ENCODE measurements at places on chromosomes 5 and 9. TPM values are rescaled to one million over a fixed set of nuclear protein-coding genes. Genes with fewer than 3 reads are reported as not detected.

FOXD4L3 gene
- not detected for total RNA-seq

ZNF354C gene
- 4.7 TPM for total RNA-seq

FAM221B gene
- total RNA-seq = not detected

PFN3 gene
- not detected for total RNA-seq

PCDHB16 gene
- total RNA-seq = 1.3 TPM

IL33 gene
- 12.1 TPM for total RNA-seq

MSMP gene
- total RNA-seq = not detected

PCDHAC2 gene
- total RNA-seq = 1.5 TPM

CARD6 gene
- 5.5 TPM for total RNA-seq

CCDC171 gene
- total RNA-seq = 2.2 TPM

EGFL7 gene
- 101 TPM for total RNA-seq

GRCh38 chr5:154498591-154498990 lies 20.6 kb upstream of the HAND1 start:
- DNase-seq = no peak

- no peak for DNase-seq
These were observed 16.1 kb downstream of the PAIP1 start for GRCh38 chr5:43540746-43541145.

DNA sequence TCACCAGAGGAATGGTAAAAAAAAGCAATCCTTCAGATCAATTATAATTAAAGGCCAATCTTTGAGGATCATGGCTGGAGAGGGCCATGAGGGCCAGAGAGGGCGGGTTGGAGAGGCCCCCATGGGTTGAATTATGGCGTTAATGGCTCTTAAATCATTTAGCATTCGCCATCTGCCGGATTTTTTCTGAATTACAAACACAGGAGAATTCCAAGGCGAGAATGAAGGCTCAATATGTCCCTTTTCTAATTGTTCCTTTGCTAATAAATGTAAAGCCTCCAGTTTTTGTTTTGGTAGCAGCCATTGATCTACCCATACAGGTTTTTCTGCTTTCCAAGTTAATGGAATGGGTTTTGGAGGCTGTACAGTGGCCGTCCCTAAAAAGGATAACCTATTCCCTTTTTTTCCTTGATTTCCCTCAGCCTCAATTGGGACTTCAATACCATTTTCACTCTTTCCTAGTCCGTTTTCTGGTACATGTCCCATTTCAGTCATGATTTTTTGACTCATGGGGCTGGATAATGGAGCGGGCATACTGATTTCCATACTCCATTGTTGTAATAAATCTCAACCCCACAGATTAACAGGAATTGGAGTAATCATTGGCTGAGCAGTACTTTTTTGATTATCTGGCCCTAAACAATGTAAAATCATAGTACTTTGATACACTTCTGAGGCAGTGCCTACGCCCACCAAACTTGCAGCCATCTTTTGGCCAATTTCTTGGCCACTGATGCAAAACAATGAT lies 6.7 kb upstream of the TMEM141 start:
- DNase-seq = no peak

DNA sequence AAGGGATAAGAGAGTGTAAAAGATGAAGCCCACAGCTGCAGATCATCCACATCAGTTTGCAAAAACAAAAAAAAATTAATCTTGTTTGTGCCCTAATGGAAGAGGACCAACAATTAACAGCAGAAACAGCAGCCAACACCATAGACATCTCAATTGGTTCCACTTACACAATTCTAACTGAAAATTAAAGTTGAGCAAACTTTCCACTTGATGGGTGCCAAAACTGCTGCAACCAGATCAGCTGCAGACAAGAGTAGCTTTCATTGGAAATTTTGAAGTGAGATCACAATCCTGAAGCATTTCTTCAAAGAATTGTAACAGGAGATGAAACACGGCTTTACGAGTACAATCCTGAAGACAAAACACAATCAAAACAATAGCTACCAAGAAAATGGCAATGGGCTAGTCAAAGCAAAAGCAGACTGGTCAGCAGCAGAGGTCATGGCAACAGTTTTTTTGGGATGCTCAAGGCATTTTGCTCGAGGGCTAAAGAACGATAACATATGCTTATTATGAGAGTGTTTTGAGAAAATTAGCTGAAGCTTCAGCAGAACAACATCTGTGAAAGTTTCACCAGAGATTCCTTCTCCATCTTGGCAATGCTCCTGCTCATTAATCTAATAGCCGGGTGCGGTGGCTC lies 4.1 kb upstream of the RBM27 start:
- DNase-seq = no peak

GRCh38 chr5:133723126-133723525 lies 110.8 kb upstream of the FSTL4 start:
- DNase-seq = no peak

DNA sequence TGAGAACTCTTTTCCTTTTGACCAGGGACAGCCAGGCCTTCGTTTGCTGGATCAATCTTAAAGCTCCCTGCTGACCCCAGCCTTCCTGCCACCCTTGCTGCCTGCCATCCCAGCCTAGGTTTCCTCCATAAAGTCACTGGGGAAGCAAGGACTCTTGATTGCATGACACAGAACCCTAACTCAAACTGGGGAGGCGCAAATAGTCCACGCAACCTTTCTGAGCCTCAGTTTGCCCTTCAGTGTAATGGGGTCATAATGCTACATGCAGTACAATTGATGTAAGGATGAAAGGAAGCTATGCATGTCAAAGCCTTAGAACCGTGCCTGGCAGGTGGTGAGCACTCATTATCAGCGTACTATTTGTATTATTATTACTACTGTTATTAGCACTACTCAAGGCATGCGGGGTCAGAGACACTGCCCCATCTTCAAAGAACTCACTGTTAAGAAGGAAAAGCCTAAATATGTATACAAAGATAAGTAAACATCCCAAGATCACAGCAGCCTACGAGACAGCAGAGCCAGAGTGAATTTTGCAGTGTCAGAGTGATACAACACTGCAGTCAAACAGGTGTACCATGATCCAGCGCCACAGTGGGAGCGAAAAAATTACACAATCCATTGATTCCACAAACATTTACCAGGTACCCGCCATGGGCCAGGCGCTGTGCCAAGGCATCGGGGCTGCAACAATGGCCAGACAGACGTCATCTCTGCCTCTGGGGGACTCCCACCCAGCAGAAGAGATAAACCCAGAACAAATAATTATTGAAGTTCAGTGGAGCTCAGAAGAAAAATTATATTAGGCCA lies 16.9 kb upstream of the CPLX2 start:
- DNase-seq = no peak

DNA sequence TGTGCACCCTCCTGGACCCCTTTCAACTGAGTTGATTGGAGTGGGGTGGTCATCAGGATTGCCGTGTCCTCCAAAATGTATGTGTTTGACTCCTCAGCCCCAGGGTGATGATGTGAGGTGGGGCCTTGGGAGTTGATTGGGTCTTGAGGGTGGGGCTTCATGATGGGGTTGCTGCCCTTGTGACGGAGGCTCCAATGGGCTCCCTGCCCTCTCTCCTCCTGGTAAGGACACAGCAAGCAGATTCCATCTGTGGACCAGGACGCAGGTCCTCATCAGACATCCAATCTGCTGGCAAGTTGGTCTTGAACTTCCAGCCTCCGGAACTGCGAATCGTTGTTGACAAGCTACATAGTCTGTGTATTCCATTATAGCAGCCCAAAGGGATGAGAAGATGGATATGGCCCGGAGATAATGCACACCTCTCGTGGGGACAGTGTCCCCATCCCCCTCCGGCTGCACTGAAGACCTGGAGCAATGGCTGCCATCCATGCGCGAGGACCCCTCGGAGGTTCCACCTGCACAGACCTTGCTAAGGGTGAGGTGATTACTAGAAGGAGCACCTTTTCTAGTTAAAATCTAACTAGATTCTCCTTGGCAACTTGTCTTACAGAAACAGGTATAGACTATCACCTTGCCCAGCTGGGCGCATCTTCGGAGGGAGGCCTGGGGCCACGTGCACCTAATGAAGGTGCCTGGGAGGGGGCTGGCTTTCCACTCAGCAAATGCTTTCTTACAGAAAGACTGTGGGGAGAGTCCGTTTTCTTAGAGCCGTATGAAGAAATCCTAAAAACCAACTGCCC lies 75.7 kb upstream of the IRX4 start:
- DNase-seq = no peak

DNA sequence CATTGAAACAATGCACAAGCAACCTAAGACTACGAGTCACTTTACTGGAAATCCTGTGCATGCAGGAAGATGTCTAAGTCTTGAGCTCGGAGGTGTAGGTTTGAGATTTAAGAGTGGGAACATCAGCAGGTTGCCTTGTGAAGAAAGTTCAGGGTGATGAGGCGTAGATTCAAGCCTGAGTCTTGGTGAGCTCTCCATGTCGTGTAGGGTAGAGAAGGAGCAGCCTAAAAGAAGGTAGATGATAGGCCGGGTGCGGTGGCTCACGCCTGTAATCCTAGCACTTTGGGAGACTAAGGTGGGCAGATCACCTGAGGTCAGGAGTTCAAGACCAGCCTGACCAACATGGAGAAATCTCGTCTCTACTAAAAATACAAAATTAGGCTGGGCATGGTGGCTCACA lies 30.2 kb upstream of the ANKRD18A start:
- DNase-seq = no peak

GRCh38 chr9:23254404-23255184 lies 571.4 kb downstream of the ELAVL2 start:
- no peak for DNase-seq

GRCh38 chr5:98296426-98296825 lies 477.0 kb upstream of the RGMB start:
- no peak for DNase-seq

GRCh38 chr5:149727336-149728035 lies 2.6 kb upstream of the PPARGC1B start:
- no peak for DNase-seq

- no peak for DNase-seq
These were observed 145.5 kb upstream of the PCA3 start for GRCh38 chr9:76618762-76619161.
